ENCODE measurements at places on chromosomes 12 and 14.

- no peak for DNase-seq
Observed at GRCh38 chr14:89652352-89652751, 235.3 kb upstream of the FOXN3 start.

- DNase-seq = no peak
Observed at GRCh38 chr12:45259675-45260074, 43.8 kb downstream of the ANO6 start.

DNA sequence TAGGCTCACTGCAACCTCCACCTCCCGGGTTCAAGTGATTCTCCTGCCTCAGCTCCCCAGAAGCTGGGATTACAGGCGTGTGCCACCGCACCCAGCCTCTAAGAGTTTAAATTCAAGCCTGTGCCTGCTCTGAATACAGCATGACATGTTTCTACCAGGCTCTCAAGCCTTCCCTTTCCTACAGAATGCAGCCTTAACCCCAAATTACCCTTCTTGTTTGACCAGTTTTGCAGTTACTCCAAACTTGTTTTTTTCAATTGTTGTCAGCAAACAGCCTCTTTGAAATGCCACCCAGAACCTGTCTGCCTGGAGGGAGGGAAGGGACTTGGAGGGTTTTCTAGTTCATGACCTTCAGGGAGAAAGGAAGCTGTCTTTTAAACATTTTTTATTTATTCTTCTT lies 15.4 kb downstream of the GLTP start:
- DNase-seq = no peak

GRCh38 chr12:115375186-115375991 lies 691.4 kb upstream of the TBX3 start:
- no peak for DNase-seq

- DNase-seq = no peak
Observed at GRCh38 chr12:56634242-56634836, 4.2 kb upstream of the BAZ2A start.

GRCh38 chr12:8822298-8822697 lies at the start of gene A2ML1:
Gene A2ML1 (plus strand): TSS chr12:8822621. CDS start chr12:8822652, 31 bp downstream.
- no peak for DNase-seq

DNA sequence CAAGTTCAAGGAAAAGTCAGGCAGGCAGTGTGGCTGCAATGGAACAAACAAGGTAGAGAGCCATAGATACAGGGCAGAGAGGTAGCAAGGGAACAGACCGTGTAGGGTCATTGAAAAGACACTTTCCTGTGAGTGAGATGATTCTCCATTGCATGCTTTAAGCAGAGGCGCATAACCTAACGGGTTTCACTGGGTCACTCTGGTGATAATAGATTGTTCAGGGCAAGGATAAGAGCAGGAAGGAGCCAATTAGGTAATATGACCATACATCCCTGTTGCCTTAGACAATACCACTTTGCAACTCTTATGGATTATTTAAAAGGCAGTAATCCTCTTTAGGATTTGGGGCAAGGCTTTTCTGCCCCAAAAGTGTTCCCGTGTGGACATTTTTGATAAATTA lies 214.1 kb downstream of the PTPRO start:
- DNase-seq = no peak

GRCh38 chr14:23115039-23115731 lies 3.9 kb downstream of the CEBPE start:
- DNase-seq = no peak

GRCh38 chr12:127670294-127670693 lies 596.7 kb upstream of the TMEM132C start:
- DNase-seq = no peak

DNA sequence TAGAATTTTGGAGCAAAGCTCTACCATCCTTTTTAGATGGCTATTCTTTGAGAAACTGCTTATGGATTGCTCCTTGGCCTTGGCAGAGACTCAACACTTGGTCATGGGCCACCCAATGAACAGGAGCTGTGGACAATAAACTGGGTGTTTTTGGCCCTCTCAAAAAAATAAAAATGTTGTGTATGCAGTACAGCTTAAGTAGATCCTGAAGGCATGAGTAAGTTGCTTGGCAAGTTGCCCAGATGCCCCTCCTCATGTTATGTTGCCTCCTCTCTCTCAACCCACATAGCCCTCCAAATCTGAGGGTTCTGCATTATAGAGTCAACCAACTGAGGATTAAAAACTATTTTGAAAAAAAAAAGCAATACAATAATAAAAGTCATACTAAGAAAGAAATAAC lies 124.9 kb downstream of the ATP23 start:
- no peak for DNase-seq

DNA sequence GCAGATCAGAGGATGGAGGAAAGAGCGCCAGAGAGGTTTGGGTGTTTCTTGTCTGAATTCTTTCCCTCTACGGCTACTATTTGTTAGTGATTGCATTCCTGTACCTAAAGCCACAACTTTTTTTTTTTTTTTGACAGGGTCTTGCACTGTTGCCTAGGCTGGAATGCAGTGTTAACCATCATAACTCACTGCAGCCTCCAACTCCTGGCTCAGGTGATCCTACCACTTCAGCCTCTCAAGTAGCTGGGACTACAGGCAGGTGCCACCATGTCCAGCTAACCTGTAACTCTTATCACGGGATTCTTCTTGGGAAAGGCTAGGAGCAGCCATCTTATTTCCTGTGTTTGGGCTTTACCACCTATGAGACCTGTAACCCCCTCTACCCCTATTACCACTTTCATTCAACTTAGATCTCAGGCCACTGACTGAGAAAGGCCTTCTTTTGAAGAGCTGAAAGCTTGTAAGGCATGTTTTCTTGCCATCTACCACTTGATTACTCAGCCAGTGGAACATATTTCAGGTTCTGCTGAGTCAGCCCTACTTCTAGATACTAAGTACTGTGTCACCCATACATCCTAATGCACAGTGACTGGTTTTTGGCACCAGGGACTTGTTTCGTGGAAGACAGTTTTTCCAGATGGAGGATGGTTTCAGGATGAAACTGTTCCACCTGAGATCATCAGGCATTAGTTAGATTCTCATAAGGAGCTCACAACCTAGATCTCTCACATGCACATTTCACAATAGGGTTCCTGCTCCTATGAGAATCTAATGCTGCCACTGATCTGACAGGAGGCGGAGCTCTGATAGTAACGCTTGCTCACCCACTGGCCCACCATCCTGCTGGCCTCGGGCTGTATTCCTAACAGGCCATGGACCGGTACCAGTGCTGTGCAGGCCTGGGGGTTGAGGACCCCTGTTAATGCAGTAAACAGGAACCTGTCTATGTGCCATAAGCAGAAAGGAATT lies 6.9 kb downstream of the VEZT start:
- no peak for DNase-seq

DNA sequence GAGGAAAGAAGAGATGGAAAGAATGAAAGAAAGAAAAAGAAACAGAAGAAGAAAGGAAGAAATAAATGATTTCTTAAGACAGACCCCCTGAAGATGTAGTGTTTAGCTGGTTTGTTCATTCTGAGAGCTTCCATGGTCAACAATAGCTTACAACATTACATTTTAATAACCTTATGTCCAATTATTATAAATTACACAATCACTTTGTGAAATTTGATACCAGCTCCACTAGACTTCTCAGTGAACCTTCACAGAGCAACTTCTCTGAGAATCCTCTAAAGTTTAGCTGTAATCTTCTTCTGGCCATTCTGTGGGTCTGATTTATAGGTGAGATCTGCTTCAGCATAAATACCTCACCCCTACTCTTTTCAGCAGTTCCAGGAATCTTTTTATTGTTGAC lies 27.9 kb downstream of the SIX1 start:
- no peak for DNase-seq

DNA sequence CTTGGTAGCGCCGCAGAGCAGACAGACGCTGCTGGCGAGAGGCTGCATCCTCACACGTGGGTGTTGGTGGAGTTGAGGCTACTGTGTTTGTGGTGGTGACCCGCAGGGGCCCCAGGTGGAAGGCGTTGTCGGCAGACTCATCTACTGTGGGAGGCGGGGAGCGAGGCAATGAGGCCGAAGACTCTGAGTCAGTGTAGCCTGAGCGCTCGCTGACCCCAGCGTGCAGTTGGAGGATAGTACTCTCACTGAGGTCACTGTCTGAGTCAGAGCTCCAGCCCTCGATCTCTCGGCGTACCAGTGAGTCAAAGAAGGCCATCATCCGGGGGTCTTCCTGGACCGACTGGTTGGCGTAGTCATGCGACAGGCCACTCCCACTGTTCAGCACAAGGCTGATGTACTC lies 76.0 kb upstream of the ACTN1 start:
- DNase-seq = no peak

DNA sequence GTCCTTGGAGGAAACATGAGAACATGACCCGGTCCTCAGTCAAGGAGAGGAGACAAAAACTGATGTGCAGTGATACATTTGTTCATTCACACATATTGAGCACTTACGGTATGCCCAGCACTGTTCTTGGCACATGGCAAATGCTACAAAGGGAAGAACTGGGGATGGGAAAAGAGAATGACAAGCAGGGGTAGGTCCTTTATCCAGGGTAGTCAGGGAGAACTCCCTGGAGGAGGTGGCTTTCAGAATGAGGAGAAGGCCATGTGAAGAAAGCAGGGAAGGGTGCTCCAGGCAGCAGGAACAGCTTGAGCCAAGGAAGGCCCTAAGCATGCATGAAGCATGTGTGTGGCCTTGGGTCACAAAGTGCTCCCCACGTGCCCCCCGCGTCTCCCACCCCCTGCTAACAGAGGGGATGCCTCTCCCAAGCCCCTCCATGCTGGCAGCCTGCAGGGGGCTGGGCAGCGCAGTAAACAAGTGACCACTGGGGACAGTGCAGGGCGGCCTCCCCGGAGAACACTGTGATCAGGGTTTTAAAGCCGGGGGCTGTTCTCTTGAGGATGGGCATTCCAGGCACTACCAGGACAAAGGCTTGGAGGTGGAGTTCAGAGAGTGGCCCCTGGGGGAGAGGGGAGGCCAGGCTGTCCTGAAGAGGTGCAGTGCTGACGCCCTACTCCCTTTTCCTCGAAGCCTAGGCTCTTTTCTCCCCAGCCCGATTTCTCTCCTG lies 71.0 kb downstream of the PHETA1 start:
- no peak for DNase-seq

DNA sequence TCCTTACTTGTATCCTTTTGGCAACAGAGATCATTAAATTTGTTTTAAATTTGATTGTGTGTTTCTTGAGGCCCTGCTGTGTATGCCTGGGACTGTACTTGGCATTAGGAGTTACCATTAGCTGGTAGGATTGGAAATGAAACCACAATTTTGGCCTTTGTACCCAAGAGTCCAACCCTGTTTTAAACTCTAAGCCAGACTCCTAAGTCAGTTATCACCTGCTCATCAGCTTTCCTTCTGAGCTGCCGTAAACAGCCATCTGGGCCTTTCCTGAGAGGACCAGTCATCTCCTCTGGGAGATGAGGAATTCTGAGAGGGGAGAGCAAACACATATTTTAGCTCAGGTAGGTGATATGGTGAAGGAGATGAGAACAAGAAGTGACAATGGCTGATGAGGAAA lies 74.3 kb upstream of the SRSF5 start:
- DNase-seq = no peak

DNA sequence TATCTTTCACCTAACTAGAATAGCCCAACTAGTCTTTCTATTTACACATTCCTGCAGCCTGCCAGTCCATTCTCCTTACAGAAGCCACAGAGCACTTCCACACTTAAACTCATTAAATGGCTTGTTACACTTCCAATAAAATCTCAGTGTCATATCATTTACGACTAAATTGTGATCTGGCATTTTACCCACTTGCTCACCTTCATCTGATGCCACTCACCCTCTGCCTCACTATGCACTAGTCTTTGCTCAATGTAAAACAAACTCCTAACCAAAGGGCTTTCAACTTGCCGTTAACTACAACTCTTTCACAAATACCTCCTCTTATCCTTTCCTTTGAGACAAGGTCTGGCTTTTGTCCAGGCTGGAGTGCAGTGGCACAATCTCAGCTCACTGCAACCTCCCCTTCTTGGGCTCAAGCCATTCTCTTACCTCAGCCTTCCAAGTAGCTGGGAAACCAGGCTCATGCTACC lies 24.1 kb downstream of the YAF2 start:
- DNase-seq = no peak

DNA sequence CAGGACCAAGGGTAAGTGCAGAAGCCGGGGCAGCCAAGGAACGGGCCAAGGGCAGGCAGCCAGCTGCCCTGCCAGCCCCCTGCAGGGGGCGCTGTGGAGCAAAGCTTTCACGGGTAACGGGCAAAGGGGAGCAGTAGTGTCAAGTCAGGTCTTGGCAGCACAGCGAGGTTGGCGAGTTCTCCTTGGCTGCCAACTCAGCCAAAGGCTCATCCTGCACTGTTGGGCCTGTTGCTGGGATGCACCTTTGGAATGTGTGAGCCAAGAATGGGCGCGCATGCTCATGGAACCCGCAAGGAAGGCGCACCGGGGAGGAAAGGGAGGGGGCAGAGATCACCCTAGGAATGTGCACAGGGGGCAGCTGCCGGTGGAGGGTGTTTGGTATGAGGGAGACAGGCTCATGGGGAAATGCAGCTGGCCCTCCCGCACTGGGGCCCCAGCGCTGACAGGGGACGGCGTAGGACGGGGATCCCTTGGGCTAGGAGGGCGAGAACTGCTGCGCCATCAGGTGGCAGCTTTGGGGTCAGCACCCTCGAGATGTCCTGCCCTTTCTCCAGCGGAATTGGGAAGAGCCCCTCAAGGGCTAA lies 138.0 kb downstream of the ASCL4 start:
- DNase-seq = peak; percentile 51

DNA sequence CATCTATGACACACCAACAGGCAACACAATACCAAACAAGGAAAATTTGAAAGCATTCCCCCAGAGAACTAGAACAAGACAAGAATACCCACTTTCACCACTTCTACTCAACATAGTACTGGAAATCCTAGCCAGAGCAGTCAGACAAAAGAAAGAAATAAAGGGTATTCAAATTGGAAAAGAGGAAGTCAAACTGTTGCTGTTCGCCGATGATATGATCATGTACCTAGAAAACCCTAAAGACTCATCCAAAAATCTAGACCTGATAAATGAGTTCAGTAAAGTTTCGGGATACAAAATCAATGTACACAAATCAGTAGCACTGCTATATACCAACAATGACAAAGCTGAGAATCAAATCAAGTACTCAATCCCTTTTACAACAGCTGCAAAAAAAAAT lies 8.1 kb upstream of the ATL1 start:
- no peak for DNase-seq

DNA sequence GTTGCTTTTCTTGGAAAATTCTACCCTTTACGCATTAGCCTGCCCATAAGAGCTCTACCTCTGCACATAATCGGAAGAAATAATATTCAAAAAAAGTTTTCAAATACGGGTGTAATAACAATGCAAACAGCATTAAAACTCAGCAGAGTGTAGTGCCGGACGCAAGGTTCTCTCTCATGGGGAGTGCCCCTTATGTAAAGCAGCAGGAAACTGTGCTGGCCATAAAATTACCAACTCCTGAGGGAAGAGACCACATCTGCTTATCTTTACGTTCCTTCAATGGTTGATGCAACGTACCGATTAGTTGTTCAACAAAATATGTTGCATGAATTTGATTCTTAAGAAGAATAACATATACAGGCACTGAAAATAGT lies 118.7 kb upstream of the TMCC3 start:
- DNase-seq = no peak

DNA sequence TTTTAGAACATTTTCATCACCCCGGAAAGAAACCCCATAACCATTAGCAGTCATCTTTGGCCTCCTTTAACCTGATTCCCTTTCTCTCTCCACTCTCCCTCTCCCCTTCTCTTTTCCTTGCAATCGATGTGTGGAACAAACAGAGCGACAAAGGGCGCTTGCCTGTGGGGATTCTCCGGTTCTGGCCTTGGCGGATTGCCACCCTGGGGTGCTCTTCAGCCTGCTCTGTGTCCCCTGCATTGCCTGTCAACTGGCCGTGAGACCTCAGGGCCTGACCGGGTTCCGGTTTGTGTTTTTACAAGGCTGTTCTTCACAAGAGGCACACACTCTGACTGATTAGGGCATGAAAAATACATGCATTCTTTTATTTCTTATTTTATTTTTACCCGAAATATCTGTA lies 27.8 kb downstream of the LRTM2 start:
- no peak for DNase-seq

Measured in caudate nucleus (tissue), 63 donors.